ENCODE measurements at places on chromosomes 12 and 14.

DNA sequence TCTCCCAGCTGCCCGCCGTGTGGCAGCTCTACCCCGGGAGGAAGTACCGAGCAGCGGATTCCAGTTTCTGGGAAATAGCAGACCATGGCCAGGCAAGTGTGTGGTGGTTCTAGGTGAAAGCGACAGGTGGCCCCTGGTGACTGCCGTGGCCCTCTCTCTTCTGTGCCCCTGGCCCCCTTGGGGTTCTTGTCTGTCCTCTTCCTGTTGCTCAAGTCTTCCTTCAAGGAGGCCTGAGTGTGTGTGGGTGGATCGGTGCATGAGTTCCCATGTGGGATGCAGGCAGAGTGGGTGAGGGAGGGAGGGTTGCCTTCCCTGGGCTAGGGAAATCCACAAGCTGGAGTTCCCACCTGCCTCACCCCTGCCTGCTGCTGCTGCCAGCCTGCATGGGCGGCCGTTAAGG lies 4.6 kb downstream of the TCL1B start:
- no peak for DNase-seq

DNA sequence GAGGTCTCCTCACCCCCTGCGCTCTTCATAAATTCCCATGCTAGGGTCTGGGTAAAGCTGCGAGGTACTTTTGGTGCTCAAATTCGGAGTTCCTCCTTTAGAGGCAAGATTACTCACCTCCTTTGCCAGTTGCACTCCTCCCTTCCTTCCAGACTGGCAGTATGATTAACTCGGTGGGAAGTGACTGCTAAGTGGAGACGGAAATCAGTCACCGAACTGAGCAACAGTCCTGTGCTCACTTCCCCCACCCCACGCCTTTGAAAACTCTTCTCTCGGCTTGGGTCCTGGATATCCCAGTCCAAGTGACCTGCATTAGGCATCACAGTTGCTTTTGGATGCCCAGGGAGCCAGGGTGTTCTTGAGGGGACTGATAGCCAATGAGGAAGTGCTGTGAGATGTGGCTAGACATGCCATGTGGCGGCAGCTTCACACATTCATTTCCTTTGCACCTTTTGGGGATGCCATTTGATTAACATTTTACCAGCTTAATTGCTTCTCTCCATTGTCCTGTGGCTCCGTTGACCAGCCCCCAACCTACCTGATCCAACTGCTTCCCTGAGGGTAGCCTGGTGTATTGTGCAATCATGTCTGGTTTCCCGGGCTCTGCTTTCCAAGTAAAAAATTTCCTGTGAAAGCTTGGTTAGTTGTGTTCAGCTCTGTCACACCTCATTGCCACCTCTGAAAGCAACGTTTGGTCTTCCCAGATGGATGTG lies 840 bp downstream of the PNP start:
- DNase-seq = no peak

DNA sequence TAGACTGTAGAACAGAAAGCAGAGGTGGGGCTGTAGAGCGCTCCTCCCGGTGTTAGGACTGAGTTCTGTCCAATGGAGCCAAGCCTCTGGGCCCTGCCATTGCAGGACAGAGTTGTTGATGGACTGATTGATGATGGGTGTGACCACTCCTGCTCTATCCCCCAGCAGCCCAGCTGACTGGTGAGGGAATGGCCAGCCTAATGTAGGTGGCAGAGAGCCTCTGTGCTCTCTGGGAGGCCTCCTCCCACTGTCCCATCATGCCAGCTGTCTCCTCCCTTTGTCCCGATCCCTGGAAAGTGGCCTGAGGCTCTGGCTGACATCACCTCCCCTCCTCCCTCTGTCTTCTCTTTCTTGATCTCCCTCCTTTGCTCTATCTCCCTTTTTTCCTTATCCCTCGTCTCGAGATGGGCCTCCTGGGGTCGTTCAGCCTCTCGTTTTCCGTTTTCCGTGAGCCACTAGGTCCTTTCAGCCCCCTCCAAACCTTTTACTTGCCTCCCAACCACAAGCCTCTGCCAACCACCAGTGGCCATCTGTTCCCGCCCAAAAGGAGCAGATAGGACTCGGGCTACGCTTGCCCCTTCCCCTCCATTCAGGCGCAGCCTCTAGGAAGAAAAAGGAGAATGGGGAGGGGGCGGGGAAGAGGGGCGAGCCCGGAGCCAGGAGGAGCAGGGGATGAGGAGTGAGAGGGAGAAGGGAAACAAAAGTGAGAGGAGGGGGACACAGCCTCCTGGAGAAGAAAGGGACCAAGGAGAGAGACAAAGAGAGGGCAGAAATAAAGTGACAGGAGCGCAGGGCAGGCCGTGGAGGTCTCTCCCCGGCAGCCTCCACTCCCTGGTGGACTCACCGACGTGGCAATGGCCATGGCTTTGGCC lies 572 bp downstream of the EFS start:
- no peak for DNase-seq

GRCh38 chr12:124927201-124928094 lies 13.0 kb upstream of the UBC start:
- DNase-seq = peak; percentile 85

GRCh38 chr12:30025317-30025716 lies 241.6 kb upstream of the TMTC1 start:
- no peak for DNase-seq

DNA sequence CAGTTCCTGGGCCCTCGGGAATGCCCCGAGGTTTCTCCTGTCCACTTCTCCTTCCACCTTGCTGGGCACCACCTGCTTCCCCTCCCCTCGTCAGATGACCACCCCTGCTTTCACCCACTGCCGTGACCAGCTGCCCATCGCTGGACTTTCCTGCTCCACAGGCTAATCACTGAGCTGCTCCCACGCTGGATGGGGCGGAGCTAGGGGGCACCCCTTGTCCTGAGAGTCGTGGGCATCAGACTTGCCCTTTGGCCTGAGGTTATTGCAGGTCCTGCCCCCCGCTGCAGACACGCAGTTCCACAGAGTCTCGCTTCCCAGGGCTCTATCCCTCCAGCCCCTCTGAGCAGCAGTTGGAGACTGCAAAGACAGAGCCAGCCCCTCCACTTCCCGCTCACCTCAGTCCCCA lies 427 bp downstream of the SLC6A12 start:
- DNase-seq = no peak

GRCh38 chr12:91327131-91327530 lies 144.5 kb upstream of the DCN start:
- no peak for DNase-seq

- no peak for DNase-seq
Observed at GRCh38 chr12:1102791-1103450, 111.9 kb downstream of the ERC1 start.

DNA sequence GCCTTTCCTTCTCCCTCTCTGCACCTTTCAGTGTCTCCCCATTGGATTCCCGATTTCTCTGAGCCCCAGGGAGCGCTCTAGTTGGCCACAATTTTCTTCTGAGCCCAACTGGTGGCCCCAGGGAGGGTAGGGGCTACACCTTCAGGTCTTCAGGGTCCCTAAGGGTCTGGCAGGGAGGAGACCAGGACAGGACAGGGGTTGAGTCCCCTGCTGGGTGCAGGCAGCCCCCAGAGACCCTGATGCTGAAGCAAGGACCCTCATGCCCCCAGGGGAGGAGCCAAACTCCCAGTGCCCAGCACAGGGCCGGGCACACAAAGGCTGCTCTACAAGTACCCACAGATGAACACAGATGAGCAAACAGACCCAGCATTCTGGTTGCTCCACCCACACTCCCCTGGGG lies 12.7 kb downstream of the FOXN4 start:
- no peak for DNase-seq

DNA sequence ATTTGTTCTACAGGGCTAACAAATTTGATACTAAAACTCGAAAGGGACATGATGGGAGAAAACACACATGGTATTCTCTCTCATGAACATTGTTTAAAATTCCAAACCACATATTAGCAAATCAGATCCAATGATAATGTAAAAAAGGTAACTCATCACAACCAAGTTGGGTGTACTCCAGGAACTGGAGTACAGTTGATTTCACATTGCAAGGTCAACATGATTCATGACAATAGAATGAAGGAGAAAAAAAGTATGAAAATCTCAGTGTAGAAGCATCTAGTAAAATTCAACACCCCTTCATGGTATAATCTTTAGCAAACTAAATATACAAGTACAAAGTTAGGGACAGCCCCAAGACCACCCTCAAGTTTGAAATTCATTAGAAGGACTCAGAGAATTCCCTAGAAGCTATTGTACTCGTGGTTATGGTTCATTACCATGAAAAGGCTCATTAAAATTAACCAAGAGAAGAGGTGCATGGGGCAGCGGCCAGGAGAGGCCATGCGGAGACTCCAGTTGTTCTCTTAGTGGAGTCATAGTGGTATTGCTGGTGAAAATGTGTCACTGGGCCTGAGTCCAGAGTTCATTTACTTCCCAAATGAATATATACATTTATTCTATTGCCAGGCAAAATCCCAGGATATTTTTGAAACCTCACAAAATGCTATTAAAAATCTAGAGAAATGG lies 3.1 kb upstream of the CDCA4 start:
- no peak for DNase-seq

- no peak for DNase-seq
Observed at GRCh38 chr12:39157696-39158342, 252.4 kb upstream of the CPNE8 start.

- no peak for DNase-seq
Observed at GRCh38 chr14:79965896-79966295, 245.4 kb downstream of the DIO2 start.

DNA sequence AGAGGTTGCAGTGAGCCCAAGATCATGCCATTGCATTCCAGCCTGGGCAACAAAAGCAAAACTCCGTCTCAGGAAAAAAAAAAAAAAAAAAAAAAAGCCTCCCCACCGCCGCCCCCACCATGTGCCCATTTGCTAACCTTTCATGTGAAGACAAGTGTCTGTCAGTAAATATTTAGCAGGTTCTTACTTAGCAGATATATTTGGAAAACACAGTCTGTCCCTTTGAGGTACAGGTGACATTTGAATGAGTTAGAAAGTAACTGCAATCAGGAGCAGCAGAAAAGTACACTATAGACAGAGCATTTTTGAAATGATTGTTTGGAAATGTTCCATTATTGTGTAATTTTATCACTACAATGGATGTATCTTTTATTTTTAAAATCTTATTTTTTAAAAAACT lies 119.7 kb downstream of the FGD4 start:
- DNase-seq = no peak

DNA sequence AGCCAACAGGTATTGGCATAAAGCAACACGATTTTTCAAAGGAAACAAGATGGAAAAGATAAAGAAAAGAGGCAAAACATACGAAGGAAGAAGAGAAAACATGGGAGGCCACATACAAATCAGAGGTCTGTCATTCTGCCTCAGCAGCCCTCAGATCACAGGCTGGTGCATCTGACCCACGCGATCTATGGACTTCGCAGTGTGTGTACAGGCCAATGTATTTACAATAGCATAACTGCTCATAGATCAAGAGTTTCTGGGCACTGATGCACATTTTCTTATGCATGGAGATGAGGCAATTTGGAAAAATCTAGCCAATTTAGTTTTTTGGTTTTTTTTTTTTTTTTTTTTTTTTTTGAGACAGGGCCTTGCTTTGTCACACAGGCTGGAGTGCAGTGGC lies 245.4 kb downstream of the DUSP6 start:
- no peak for DNase-seq

DNA sequence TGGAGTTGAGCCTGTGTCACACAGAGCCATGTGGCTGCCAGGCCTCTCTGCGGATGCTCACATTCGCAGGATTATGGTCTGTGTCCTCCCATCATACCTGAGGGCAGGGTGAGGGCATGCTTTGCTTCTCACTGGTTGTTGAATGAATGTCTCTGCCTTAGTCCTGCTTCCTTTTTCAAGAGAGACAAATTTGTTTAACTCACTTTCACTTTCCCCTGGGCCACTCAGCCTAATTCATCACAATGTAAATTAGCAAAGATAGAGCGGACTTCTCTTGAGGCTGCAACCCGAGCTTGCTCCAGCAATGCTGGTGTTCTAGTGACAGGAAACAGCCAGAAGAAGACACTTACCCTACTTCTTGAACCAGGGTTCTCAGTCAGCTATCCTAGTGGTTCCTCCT lies 35.5 kb upstream of the PAX9 start:
- no peak for DNase-seq

DNA sequence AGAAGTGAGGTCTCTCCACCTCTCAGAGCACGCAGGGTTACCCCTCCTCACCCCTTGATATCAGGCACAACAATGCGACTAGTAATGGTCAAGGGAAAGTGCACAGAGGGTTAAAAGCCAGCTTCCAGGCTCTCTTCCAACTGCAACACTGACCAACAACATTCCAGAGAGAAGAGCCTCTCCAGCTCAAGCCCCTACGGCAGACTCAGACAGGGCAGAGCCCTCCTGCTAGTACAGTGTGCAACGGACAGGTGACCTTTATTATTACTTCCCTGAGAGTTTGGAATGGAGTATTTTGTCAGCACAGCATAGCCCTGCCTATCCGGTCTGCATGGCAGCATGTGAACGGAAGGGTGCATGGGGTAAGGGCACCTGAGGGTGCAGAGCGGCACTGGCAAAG lies 73.0 kb downstream of the PTPN21 start:
- no peak for DNase-seq

DNA sequence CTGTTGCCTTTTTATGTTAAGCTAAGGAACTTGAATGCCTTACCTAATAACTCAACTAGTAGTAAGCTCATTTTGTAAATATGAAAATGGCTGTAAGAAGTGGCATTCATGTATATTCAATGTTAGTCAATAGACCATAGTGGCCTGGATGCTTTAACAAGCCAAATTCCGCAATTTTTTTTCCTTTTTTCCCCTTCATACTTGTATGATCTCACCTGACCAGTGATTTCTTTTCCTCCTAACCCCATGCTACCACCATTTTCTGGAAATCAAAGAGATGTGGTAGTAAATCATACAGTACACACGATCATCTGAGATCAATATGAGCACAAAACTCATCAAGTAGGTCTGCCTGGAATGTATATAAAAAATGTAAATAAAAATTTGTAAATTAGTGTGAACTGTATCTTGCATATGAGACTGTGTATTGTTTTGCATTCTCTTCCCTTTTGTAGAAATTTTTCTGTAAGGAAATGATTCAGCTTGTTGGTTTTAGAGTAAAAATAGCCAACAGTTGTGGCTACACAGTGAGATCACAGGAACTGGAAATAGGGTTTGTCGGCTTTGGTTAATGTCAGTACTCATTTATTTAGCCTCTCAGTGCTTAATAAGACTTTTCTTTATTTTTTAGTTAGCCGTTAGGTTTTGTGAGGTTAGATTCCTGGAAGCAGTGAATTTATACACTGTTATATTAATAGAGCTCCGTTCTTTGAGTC lies 62.5 kb downstream of the ETNK1 start:
- no peak for DNase-seq

- no peak for DNase-seq
Observed at GRCh38 chr12:113831016-113831415, 135.1 kb downstream of the RBM19 start.

- no peak for DNase-seq
Observed at GRCh38 chr12:123983822-123984485, 10.9 kb downstream of the ZNF664 start.

Measured in stimulated activated CD8-positive, alpha-beta memory T cell treated with anti-CD3 and anti-CD28 coated beads, Interleukin-15, amount 100 ng/mL, for 1 hour (primary cell).